Stimulated activated CD8-positive, alpha-beta memory T cell treated with anti-CD3 and anti-CD28 coated beads, Interleukin-7, amount 100 ng/mL, for 1 hour (primary cell): ENCODE measurements at places on chromosomes 7 and 10.

GRCh38 chr10:104735757-104736391 is 94.8 kb downstream of the SORCS3 start:
- no peak for DNase-seq

- no peak for DNase-seq
Measured at GRCh38 chr10:44806950-44807349, 104.2 kb upstream of the TMEM72 start.

GRCh38 chr10:88944813-88945212 is 7.8 kb downstream of the ACTA2 start:
- no peak for DNase-seq

GRCh38 chr10:74322141-74322540 is 171.1 kb downstream of the ADK start:
- DNase-seq: no peak

DNA sequence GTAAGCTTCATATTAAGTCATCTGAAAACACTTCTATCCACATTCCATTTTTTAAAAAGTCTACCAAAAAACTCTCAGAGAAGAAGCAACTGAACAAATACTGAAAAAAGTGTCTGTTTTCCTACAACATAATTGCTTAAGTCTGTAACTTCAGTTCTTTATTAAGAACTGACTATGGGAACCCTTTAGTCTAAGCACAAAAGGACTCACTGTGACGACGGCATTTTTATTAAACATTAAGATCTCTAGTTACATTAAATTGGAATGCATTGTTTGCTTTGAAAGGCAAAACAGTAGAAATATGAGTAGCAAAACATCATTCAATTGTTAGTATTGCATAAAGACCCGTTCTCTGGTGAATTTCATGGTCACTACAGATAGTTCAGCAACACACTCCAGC is 5.8 kb upstream of the FAM3C start:
- no peak for DNase-seq

GRCh38 chr7:159127691-159128642 is 16.7 kb downstream of the VIPR2 start:
- DNase-seq: no peak

GRCh38 chr10:113057948-113058522 is 108.0 kb downstream of the TCF7L2 start:
- DNase-seq: no peak

GRCh38 chr10:113133497-113134115 is 183.6 kb downstream of the TCF7L2 start:
- DNase-seq: no peak

DNA sequence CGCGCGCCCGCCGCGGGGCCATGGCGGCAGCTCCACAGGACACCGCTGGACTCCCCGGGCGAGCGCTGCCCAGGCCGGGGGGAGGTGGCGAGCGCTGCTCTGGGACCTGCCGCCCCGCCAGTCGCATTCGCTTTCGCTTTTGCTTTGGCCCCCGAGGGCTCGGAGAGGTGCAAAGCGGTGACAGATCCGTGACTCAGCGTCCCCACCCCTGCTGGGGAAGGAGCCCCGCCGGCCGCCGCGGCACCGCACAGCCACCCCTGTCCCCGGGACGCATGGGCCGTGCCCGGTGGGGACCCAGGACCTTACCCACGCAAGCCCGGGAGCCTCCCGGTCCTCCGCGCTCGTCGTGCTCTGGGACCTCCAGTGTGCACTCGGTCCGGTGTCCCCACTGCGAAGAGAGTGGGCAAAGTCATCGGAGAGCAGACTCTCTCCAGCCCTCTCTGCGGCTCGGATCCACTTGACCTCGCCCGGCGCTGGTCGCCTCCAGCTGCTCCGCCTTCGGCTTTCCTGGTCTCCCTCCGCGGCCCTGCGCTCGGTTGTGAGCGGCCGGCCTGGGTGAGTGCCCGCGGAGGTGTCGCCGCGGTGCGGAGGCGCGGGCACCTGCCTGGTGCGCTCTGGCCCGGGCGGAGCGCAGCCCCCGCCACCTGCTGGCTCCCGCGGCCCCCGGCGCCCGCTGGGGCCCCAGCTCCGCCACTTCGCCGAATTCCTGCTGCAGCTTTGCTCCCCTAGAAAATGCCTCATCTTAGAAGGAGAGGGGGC is at the start of gene IL15RA:
Gene IL15RA (minus strand): TSS at position 73 of the 759 bp plus-strand sequence. CDS start 51 bp downstream, at position 22.
- peak; percentile 61 for DNase-seq

DNA sequence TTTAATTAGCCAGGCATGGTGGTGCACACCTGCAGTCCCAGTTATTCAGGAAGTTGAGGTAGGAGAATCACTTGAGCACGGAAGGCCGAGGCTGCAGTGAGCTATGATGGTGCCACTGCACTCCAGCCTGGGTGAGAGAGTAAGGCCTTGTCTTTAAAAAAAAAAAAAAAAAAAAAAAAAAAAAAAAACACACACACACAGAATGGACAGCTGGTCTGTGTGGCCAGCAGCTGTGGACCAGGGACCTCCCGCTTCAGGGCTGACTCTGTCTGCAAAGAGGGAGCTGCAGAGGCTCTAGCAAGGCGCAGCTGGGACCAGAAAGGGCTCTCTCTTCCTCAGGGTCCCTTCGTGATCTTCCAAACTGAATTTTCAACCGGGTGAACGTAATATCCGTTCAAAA is 53.6 kb upstream of the DNAAF5 start:
- DNase-seq: no peak

DNA sequence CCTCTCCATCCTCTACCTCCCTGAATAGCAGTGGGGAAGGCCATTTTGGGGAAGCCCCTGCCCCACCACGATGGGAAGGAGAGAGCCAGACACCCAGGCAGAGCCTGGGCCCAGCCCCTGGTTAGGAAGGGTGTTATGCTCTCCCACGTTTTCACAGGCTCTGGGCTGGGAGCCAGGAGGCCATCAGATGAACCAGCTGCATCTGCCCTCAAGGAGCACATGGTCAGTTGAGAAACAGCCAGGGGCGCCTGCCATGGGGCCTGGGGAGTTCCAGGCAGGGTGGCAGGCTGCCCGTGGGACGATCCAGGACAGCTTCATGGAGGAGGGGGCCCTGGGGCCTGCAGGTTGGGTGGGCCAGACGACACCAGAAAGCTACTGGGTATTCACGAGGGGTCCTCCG is 47.5 kb downstream of the CAMK2B start:
- no peak for DNase-seq

- no peak for DNase-seq
Measured at GRCh38 chr7:22821702-22822485, 755 bp downstream of the TOMM7 start.

GRCh38 chr7:1484569-1484968 is 19.6 kb downstream of the INTS1 start:
- no peak for DNase-seq

DNA sequence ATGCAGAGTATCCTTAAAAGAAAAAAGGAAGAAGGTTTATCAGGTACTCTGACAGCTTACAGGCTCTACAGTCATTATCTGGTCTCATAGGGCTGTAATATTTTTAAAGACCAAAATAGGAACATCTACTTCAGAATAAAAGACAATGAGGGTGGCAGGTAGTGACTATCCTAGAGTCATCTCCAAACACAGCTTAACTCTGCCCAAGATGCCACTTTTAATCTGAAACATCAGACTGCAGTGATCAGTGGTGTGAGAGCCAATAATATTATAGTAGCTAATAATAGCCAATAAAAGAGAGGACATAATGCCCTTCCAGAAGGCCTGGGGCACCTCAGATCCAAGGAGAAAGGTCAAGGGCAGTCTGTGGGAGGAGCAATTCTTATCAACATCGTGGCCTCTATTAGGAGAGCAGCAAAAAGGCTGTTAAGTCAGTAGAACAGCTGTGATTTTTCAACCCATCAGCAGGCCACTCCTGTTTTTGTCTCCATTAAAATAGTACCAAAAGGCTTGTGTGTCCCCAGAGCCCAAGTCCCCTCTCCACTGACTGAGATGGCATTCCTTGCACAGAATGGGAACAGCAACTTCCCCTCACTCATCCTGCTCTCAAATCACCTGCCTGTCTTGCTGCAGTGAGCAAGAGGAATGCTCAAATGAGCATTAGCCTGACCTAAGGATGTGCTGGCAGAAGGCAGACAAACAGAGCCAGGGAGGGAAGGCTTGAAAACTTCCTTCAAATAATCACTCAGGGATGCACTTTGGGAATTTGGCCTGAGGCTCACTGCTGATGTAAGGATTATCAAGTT is 20.7 kb upstream of the SPOCK2 start:
- no peak for DNase-seq

- DNase-seq: no peak
Measured at GRCh38 chr10:21203473-21204107, 306.5 kb upstream of the NEBL start.

DNA sequence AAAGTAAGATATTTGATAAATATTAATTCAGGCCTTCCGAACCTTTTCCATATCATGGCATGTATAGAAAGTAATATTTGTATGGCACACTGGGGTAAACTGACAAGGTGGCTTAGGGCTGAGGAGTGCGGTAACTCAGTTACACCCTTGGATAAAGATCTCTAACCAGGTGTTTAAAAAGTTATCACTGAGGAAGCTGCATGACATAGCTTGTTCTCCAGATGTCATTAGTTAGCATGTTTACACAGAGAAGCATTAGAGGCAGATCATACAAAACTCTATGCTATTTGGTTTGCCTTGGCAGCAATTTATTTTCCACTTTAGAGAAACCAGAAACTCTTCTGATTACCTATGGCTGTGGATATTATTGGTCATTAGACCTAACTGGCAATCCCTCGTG is 118.2 kb downstream of the ST7 start:
- no peak for DNase-seq

DNA sequence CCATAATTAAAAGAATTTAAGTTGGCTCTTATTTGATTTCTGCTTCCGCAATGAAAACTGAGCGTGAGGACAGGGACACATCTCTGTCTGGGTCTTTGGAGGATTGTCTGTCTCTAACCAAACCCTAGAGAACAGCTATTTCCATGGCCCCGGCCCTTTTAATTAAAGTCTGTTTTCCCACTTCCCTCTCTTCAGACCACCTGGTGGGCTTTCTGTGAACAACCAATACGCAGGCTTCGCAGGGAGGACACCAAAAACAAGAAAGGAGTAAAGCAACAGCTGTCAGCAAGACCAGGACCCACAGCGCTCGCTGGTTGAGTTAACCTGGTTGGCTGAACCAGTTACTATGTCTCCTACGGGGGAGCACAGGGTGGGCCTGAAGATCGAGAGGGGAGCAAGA is 217.1 kb upstream of the FRMD4A start:
- DNase-seq: no peak

DNA sequence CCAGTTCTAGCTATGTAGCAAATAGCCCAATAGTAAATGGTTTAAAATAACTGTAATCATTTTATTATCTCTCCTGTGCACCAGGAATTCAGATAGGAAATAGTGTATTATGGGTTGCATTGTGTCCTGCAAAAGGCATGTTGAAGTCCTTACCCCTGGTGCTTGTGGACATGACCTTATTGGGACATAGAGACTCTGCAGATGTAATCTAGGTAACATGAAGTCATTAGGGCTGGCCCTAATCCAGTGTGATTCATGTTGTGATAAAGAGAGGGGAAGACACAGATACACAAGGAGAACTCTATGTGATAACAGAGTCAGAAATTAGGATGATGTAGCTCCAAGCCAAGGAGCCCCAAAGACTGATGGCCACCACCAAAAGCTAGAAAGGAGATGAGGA is 462.8 kb downstream of the GALNT17 start:
- DNase-seq: no peak

DNA sequence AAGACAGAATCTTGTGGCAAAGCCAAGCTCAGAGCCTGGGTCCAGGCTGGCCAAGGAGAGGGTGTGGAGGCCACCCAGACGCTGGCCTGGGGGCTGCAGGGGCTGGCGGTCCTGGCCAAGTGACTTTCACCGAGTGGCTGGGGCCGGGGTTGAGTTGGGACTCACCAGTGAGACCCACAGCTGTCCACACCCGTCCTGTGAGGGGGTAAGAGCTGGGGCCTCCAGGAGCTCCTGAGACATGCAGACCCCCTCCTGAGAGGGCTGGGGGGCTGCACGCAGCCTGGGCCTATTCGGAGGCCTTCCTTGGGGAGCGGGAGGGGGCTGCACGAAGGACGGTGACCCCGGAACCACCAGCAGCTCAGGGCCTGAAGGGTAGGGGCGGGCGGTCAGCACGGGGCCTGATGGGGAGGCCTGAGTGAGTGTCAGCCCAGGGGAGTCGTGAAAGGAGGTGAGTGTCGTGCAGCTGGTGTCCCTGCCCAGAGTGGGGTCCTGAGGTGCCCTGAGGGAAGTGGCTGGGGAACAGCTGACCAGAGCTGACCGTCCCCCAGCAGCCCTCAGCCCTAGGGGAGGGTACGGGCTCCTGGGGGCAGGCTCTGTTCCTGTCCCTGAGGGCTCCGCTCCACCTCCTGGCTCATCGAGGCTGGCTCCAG is 100.9 kb downstream of the FOXL3 start:
- no peak for DNase-seq

DNA sequence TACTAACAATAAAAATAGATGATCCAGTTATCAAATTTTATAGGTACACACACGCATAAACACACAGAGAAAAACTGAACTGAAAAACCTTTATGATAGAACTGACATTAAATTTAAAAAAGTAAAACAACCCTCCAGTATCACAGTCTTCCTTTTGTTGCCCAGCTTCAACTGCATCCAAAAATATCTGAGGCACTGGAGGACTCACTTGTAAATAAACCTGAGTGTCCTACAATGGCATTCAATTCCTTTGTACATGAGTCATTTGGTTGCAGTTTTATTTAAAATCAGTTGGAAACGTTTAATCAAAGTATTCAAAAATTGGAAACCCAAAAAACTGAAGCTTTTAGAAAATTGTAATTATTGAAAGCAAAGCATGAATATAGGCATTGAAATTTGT is 265.2 kb upstream of the CSTF2T start:
- no peak for DNase-seq

DNA sequence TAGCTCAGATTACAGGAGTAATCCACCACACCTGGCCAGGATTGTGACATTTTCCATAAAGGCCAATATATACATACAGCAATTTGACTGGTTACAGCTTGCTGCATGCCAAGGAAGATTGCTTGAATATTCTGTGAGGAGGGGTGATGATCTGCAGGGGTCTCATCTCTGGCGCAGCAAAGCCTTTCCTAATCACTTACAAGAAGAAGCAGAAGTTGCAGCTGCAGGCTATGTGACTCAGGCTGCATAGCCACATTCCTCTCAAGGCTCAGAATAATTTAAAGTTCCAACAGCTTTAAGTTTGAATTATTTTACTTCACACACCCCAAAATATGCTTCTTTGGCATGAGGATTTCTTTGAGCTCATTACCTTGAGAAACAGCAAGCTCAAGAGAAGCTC is 11.4 kb upstream of the RASGEF1A start:
- DNase-seq: no peak

DNA sequence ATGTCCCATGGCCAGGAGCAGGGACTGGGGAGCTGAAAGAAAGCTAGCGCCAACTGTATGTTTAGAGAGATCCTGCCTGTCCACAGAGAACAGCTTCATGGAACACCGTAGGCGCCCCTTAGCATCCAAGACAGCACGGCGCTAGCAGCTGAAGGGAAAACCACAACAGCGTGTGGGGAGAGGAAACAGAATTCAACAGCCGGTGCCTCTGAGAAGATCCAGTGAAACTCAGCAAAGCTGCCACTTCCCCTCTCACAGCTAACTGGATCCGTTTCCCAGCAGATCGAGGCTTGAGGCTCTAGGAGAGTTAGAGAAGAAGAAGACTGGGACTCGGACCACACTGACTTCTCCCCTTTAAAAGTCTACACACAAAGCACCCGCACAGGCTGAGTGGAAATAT is 145.0 kb downstream of the MAD1L1 start:
- DNase-seq: no peak

GRCh38 chr10:84195044-84195830 is 900 bp downstream of the CDHR1 start:
- DNase-seq: no peak

- no peak for DNase-seq
Measured at GRCh38 chr7:50672045-50672444, 106.8 kb upstream of the DDC start.
